ENCODE measurements at places on chromosomes 12 and 14. TPM values are rescaled to one million over a fixed set of nuclear protein-coding genes. Genes with fewer than 3 reads are reported as not detected.

Gene ARMH4
- total RNA-seq = not detected

- no peaks in the 10 kb centered on the region for H3K36me3 ChIP-seq
- no peak overlapping the region for H3K27ac ChIP-seq
- no peak overlapping the region for H3K4me3 ChIP-seq
- no peak for DNase-seq
- H3K27me3 ChIP-seq = peaks cover 18% of the 10 kb centered on the region
- H3K4me1 ChIP-seq = no peaks in the 10 kb centered on the region
These were observed 30.5 kb upstream of the METAP2 start for GRCh38 chr12:95443459-95443858.

GRCh38 chr14:36320897-36321381 is 502 bp upstream of the MBIP start:
- H3K36me3 ChIP-seq = peaks cover 4% of the 10 kb centered on the region
- H3K27me3 ChIP-seq = peaks cover 20% of the 10 kb centered on the region
- DNase-seq = no peak
- peak overlapping the region; percentile 87 for H3K27ac ChIP-seq

Gene PSMC1
- total RNA-seq = 85.6 TPM

Gene TPH2
- not detected for total RNA-seq

- DNase-seq = no peak
- H3K27ac ChIP-seq = no peak overlapping the region
- no peak overlapping the region for H3K4me3 ChIP-seq
- no peaks in the 10 kb centered on the region for H3K27me3 ChIP-seq
- H3K4me1 ChIP-seq = peaks cover 37% of the 10 kb centered on the region
These were observed 5.3 kb downstream of the SCNN1A start for GRCh38 chr12:6369916-6370575.

GRCh38 chr14:93027810-93028723 is 87.7 kb downstream of the ITPK1 start:
- H3K4me1 ChIP-seq = peaks cover 5% of the 10 kb centered on the region
- H3K4me3 ChIP-seq = no peak overlapping the region
- H3K36me3 ChIP-seq = no peaks in the 10 kb centered on the region
- H3K27ac ChIP-seq = no peak overlapping the region
- no peaks in the 10 kb centered on the region for H3K27me3 ChIP-seq

DNA sequence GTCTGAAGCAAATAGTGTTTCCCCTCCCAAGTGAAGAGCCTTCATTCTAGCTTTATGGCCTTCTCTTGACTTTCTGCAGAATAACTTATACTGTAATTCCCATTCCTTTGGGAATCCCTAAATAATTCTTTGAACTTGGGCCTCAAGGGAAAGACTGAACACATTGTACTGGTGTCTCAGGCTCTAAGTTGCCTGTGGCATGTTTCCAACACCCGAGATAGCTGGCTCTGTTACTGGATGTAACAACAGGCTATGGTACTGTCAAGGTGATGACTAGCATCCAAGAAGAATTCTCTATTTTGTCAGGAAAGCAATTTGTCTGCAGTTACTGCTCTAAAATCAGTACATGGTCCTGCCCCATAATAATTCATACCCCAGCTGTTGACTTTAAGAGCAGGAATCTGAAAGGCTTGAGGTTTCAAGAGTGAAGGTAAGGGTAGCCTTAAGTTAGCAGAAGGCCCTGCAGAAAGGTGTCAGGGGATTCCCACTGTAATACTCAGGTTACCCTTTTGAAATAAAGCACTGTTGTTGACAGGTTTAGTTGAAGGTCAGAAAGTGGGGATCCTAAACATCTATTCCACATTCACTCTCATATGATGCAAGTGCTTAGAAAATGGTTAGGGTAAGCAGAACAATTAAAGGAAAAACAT is 5.2 kb downstream of the GPX2 start:
- H3K27me3 ChIP-seq = no peaks in the 10 kb centered on the region
- no peak overlapping the region for H3K4me3 ChIP-seq
- peaks cover 26% of the 10 kb centered on the region for H3K4me1 ChIP-seq
- no peak overlapping the region for H3K27ac ChIP-seq
- DNase-seq = no peak

Gene LMO3
- total RNA-seq = not detected

Gene TTC9
- 14.7 TPM for total RNA-seq

DNA sequence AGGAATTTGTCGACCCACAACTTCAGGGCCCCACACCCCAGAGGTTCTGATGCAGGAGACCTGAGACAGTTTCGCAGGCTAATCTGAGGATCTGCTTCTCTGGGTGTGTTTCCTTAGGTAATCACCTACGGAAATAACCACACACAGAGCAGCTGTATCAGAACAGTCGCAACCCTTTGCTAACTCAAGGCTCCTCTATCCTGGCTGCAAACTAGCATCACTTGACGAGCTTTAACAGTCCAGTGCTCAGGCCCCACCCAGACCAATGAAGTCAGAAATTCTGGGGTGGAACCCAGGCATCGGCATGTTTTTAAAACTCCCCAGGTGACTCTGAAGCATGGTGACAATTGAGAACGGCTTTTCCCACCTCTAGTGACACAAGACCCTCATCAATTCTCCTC is 20.7 kb downstream of the SLC7A7 start:
- H3K36me3 ChIP-seq = no peaks in the 10 kb centered on the region
- H3K27me3 ChIP-seq = peaks cover 34% of the 10 kb centered on the region
- no peak overlapping the region for H3K27ac ChIP-seq
- H3K4me3 ChIP-seq = no peak overlapping the region
- H3K4me1 ChIP-seq = peaks cover 2% of the 10 kb centered on the region

DNA sequence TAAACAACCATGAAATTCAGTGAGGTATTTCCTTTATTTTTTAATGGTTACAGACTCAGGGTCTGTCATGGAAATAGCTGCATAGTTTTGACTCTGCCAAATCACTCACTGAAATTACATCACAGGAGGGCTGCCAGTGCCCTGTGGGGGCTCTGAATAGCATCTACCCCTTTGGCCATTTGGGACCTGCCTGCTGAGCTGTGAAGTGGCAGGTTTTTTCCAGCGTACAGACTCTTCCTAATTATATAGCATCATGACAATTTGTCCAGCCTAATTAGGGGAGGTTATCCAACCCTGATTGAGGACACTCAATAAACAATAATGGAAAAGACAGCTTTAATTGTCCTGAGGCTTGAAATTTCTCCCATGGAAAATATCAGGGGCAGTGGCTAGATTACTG is 1.8 kb upstream of the COCH start:
- no peak for DNase-seq
- H3K4me1 ChIP-seq = peaks cover 15% of the 10 kb centered on the region
- peaks cover 46% of the 10 kb centered on the region for H3K27me3 ChIP-seq
- H3K27ac ChIP-seq = no peak overlapping the region
- no peaks in the 10 kb centered on the region for H3K36me3 ChIP-seq

- DNase-seq = peak; percentile 42
- H3K27me3 ChIP-seq = no peaks in the 10 kb centered on the region
- H3K4me3 ChIP-seq = peak overlapping the region; percentile 93
- peaks cover 3% of the 10 kb centered on the region for H3K36me3 ChIP-seq
- H3K4me1 ChIP-seq = peaks cover 25% of the 10 kb centered on the region
- H3K27ac ChIP-seq = peak overlapping the region; percentile 88
These were observed 427 bp upstream of the TMEM120B start for GRCh38 chr12:121712190-121712460.

DNA sequence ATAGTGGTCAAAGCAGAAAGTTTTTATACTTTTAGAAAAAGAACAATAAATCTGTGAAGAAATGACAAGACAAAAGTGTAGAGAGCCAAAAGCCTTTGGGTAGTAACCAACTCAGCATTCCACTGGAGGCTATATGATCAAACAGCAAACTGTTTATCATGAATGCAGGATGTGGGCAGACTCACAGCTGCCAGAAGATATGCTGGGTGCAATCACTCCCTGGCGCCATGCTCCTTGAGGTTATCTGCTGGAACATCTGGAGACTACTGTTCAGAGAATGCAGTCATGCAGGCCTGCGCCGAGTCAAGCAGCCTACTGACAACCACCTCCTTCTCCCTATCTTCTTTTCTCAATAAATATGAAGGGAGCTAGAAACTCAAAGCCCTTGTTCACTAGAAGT is 49.0 kb upstream of the SLC8A3 start:
- peaks cover 25% of the 10 kb centered on the region for H3K27me3 ChIP-seq
- no peak overlapping the region for H3K4me3 ChIP-seq
- H3K27ac ChIP-seq = no peak overlapping the region
- no peaks in the 10 kb centered on the region for H3K4me1 ChIP-seq

Gene HSPB8
- not detected for total RNA-seq

- H3K36me3 ChIP-seq = no peaks in the 10 kb centered on the region
- no peak overlapping the region for H3K27ac ChIP-seq
- peaks cover 40% of the 10 kb centered on the region for H3K27me3 ChIP-seq
- peaks cover 16% of the 10 kb centered on the region for H3K4me1 ChIP-seq
These were observed 8.5 kb upstream of the ASCL1 start for GRCh38 chr12:102948941-102949352.

- no peaks in the 10 kb centered on the region for H3K27me3 ChIP-seq
- peak overlapping the region; percentile 100 for H3K27ac ChIP-seq
- peak overlapping the region; percentile 93 for H3K4me3 ChIP-seq
- DNase-seq = peak; percentile 60
- peaks cover 85% of the 10 kb centered on the region for H3K4me1 ChIP-seq
- peaks cover 69% of the 10 kb centered on the region for H3K36me3 ChIP-seq
These were observed 14.0 kb downstream of the GPR68 start for GRCh38 chr14:91230397-91231035.

Gene SYT1
- not detected for total RNA-seq

DNA sequence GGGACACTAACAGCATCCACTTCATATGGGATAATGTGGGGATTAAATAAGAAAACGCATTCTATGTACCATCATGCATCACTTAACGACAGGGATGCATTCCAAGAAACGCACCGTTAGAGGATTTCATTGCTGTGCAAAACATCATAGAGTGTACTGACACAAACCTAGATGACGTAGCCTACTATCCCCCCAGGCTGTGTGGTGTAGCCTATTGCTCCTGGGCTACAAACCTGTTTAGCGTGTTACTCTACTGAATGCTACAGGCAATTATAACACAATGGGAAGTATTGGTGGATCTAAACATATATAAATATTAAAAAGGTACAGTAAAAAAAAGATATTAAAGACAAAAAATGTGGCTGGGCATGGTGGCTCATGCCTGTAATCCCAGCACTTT is 230.6 kb downstream of the KSR2 start:
- no peak overlapping the region for H3K27ac ChIP-seq
- no peaks in the 10 kb centered on the region for H3K27me3 ChIP-seq
- no peaks in the 10 kb centered on the region for H3K4me1 ChIP-seq
- no peaks in the 10 kb centered on the region for H3K36me3 ChIP-seq
- no peak for DNase-seq
- H3K4me3 ChIP-seq = no peak overlapping the region

Gene ALDH1L2
- total RNA-seq = 1.9 TPM

Gene BATF
- total RNA-seq = 66.1 TPM

- no peaks in the 10 kb centered on the region for H3K4me1 ChIP-seq
- no peak overlapping the region for H3K4me3 ChIP-seq
- no peaks in the 10 kb centered on the region for H3K36me3 ChIP-seq
These were observed 145.1 kb upstream of the C14orf180 start for GRCh38 chr14:104434214-104435076.

GRCh38 chr12:100668945-100669536 is 95.6 kb downstream of the GAS2L3 start:
- H3K27me3 ChIP-seq = no peaks in the 10 kb centered on the region
- DNase-seq = peak; percentile 60
- H3K27ac ChIP-seq = no peak overlapping the region
- H3K4me3 ChIP-seq = no peak overlapping the region
- no peaks in the 10 kb centered on the region for H3K4me1 ChIP-seq

DNA sequence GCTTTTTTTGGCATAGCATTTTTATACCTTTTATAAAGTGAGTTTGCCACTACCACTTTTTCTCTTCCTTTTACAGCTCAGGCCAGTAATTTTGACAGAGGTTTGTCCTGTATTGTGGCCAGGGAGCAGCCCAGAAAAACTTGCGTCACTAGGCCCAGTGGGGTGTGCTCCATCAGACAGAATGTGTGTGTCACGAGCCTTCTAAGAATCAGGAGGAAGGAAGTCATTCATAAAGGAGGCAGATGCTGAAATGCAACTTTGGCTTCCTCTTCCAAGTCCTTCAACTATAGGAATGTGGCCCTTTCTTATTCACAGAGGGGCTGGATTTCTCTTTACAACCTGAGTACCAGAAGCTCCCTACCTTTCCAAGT is 10.1 kb upstream of the RAB35 start:
- peak overlapping the region; percentile 83 for H3K27ac ChIP-seq
- H3K4me1 ChIP-seq = peaks cover 48% of the 10 kb centered on the region
- no peaks in the 10 kb centered on the region for H3K27me3 ChIP-seq
- DNase-seq = no peak
- no peak overlapping the region for H3K4me3 ChIP-seq

DNA sequence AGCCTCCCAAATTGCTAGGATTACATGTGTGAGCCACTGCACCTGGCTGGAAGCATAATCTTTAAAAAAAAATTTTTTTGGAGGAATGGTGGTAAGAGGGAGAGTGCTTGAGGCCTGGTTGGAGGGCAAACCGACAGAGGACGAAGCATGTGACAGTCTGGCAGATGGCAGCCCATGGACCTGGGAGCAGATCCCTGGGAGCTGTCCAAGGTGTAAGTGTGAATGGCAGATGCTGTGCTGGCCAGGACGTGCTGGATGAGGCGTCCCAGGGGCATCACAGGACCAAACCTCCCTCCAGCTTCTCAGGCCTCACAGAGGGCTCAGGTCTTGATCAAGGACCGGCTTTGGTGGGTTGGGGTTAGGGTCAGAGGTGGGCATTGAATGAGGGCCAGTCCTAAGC is 128.4 kb upstream of the NCOR2 start:
- H3K27ac ChIP-seq = no peak overlapping the region
- DNase-seq = no peak
- H3K36me3 ChIP-seq = no peaks in the 10 kb centered on the region
- no peak overlapping the region for H3K4me3 ChIP-seq

DNA sequence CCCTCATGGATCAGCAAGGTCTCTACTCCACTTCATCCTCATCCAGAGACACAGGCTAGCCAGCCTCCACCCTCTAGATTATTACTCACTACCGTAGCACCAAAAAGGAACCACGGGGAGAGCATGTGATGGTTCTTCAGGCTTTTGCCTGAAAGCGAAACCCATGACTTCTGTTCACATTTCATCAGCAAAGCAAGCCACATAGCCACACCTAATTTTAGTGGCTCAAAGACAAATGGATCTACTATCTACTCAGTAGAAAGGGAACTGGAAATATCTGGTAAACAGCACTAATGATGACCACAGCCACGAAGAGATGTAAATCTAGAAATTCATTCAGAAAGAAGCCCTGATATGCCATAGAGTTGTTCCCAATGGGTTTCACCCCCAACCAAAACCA is 51.4 kb downstream of the VCPKMT start:
- peaks cover 74% of the 10 kb centered on the region for H3K4me1 ChIP-seq
- peak overlapping the region; percentile 100 for H3K27ac ChIP-seq
- DNase-seq = peak; percentile 81

DNA sequence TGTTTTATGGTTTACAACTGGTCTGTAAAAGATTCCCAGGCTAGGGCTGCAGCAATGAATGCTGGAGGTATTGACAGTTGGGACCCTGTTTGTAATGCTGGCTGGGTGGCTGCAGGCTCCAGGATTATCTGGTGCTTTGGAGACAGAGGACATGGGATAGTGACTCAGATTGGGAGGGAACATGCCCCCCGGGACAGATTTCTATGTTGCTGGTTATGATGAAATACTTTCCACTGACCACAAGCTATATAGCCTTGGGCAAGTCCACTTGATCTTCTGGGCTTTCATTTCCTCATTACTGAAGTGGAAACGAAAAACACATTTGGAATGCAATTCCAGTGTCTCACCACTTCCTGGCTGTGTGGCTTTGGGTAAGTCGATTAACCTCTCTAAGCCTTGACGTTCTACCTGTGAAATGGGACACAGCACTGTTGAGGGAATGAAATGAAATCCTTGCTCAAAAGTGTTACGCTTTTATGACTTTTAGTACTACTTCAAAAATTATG is 6.3 kb upstream of the TPCN1 start:
- peaks cover 3% of the 10 kb centered on the region for H3K36me3 ChIP-seq
- H3K4me3 ChIP-seq = no peak overlapping the region
- DNase-seq = no peak

Gene SLC6A12
- total RNA-seq = not detected

Gene PUS7L
- total RNA-seq = 17.1 TPM
